ENCODE measurements at places on chromosomes 7 and 10.

GRCh38 chr10:97910661-97911060 is 61.0 kb downstream of the GOLGA7B start:
- DNase-seq = no peak

GRCh38 chr10:77756319-77757232 is 119.0 kb upstream of the KCNMA1 start:
- DNase-seq = peak; percentile 24

- DNase-seq = no peak
These were observed 139.1 kb upstream of the CSTF2T start for GRCh38 chr10:51838471-51838870.

- DNase-seq = no peak
These were observed 1180.3 kb downstream of the TYW1 start for GRCh38 chr7:68176974-68177373.

- no peak for DNase-seq
These were observed 3.7 kb downstream of the OGA start for GRCh38 chr10:101814466-101815071.

GRCh38 chr10:101136007-101136707 is 5.1 kb downstream of the TLX1 start:
- DNase-seq = no peak

GRCh38 chr10:16828114-16828568 is 10.9 kb upstream of the RSU1 start:
- peak; percentile 56 for DNase-seq

DNA sequence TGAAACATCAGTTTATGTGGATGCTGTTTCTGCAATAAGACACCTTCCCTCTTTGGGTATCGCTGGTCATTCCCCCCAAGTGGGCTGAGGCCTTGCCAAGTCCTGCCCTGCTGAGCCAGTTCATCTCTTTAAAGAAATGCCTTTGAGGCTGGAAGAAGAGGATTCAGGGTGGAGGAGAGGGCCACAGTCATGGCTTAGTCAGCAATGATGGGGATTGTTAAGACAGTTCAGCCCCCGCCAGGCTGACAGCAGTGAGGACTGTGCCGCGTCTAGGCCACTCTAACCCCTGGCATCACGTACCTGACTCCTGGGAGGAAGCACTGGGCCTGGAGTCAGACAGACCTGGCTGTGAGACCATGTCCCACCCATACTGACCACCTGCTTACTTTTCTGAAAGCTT is 48.3 kb downstream of the PNLIPRP2 start:
- DNase-seq = no peak

GRCh38 chr7:28572321-28573058 is 160.2 kb downstream of the CREB5 start:
- no peak for DNase-seq

Measured in activated CD4-positive, alpha-beta T cell treated with anti-CD3 and anti-CD28 coated beads, Interleukin-2, amount 50 U/mL, for 48 hours (primary cell).